ENCODE measurements at places on chromosomes 2 and 18. TPM values are rescaled to one million over a fixed set of nuclear protein-coding genes. Genes with fewer than 3 reads are reported as not detected.

DNA sequence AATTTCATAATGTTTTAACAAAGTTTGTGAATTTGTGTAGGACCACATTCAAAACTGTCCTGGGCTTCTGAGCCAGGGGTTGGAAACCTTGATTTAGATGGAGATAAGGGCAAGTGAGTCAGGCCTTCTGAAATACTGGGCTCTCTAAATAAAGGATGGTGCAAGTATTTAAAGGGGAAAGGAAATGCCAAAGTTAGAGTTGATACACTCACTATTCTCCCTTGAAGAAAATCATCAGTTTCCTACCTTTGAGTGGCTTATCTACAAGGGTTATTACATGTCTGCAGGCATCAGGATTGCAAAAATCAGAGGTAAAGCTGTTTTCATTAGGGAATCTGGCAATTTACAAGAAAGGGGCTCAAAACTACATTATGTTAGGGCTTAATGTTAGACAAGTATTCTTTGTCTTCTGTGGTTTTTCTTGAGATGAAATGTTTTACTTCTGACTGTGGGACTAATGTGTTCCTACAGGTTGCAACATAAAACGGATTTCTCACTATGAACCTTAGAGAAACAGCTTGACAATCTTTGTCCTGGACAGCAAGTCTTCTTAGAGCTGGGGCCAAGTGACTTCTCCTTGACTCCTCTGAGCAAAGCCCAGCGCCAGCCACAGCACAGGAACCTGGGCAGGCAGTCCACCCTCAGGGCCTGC, 31.1 kb downstream of the RNU4ATAC start:
- peak; percentile 18 for DNase-seq

GRCh38 chr18:76494231-76495005, 624 bp downstream of the ZNF516 start:
- DNase-seq, result no peak

DNA sequence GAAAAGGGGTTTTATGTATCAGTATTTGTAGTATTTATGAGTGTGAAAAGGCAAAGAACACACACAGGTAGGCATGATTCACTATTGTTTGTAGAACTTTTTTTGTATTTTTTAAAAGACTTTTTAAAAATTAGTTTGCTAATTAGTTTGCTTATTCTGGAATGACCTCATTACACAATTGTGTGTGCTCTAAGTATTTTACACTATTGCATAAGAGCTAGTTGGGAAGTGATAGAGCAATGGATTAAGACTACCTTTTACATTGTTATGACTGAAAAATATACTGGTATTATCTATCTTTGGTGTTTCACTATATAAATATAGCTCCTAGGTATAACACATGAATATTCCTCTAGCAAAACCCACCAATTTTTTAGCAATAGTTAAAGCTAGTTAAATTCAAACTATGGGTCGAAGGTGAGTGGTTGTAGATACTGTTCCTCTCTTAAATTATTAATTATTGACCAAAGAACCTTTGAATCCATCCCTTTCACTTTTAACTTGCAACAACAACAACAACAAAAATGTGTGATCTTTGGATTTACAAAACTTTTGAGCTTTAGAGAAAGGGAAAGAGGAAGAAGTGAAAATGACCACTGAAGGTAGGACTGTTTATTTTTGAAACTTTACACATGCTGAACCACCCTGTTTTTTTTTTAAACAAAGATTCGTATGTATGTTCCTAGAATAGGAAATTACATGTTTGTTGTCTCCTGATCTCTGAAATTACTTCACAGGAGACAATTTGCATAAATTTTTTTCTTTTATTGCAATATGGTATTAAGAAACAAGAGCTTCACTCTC, 18.7 kb downstream of the ITPRID2 start:
- no peak for DNase-seq

- DNase-seq, result peak; percentile 87
Observed at GRCh38 chr2:58762176-58762781, 521.2 kb upstream of the FANCL start.

GRCh38 chr2:158845859-158846258, 50.7 kb downstream of the DAPL1 start:
- DNase-seq, result peak; percentile 16

DNA sequence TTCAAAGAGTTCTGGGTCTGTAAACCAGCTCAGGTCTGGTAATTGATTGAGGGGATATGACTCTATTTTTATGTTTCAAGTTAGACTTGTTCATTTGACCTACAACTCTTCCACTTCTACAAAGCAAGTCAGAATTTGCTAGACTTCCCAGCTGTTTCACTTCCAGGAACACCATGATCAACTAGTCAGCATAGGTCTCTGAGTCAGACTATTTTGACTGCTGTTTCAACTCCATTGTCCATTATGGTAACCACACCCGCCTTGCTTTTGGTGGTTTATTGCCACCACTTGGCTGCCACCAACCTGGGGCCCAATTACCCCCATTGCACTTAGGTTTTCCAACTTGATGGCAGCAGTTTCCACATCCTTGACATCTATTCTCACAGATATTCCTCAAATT, 116.6 kb downstream of the LAMA3 start:
- DNase-seq, result peak; percentile 40

DNA sequence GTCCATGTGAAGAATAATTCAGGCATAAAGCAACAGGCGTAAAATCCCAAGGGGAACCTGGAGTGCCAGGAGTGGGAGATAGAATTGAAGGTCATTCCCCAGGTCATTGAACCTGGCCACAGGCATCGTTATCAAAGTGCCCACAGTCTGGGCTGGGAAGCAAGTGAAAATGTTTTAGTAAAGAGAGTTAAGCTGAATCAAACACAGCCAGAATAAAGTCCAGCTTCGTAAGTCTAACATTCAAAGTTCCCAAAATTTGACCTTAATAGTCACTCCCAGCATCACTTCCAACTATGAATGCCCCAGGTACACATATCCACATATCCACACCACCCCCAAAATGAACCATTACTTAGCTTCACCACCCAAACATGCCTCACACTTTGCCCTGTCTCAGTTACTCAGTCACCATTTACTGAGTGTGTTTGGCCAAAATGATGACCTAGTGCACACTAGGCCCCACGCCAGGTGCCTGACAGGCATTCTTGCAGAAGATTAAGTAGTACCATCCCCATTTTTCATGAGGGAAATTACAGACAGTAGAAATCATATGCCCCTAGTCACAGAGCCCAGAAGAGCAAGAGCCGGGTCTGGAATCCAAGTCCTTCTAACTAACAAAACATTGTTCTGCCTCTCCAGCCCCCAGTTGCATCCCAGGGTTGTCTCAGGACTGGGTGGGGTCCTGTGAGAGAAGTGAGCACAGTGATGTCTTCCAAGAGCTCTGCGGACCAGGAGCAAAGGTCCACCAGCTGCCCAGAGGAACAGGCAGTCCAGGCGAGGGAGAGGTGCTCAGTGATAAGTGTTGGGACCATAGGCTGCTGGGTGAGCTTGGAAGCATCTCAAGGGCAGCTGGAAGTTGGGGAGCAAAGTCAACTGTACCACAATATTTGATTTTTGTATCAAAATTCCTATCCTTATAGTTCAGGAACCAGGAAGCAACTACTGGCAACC, 65.2 kb upstream of the MYCN start:
- DNase-seq, result no peak

LRP2 gene
- total RNA-seq, result not detected

LRRTM4 gene
- 0.36 TPM for total RNA-seq

SCYGR4 gene
- total RNA-seq, result not detected

BMP10 gene
- 0.46 TPM for total RNA-seq

All from A172 (cell line).